ENCODE measurements at places on chromosomes 12 and 14. TPM values are rescaled to one million over a fixed set of nuclear protein-coding genes. Genes with fewer than 3 reads are reported as not detected.

Gene PMCH
- 0.48 TPM for polyA plus RNA-seq

Gene ART4
- polyA plus RNA-seq: not detected

Gene GALNT4
- polyA plus RNA-seq: 1.8 TPM

Gene MYF6
- 2.2 TPM for polyA plus RNA-seq

Gene TMEM119
- polyA plus RNA-seq: 12.0 TPM

DNA sequence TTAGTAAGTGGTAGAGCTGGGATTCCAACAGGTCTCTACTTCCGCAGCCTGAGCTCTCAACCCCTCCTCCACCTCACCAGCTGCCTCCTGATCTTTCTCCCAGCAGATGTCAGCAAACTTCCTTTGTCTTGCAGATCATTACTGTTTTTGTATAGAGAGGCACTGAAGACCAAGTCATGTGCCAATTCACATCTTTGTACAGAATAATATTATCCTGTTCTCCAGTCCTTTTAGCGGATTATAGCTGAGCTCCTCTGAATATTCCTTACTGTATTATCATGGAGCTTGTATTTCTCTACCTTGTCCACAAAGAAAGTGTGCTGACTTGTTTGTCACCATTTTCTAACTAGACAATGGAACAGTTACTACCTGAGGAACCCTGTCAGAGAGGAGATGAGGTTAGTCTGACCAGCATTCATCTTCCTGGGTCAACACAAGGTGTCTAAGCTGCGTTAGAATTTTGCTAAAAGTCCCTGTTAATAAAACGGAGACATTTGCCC lies 142.3 kb upstream of the ARHGAP5 start:
- DNase-seq: no peak

DNA sequence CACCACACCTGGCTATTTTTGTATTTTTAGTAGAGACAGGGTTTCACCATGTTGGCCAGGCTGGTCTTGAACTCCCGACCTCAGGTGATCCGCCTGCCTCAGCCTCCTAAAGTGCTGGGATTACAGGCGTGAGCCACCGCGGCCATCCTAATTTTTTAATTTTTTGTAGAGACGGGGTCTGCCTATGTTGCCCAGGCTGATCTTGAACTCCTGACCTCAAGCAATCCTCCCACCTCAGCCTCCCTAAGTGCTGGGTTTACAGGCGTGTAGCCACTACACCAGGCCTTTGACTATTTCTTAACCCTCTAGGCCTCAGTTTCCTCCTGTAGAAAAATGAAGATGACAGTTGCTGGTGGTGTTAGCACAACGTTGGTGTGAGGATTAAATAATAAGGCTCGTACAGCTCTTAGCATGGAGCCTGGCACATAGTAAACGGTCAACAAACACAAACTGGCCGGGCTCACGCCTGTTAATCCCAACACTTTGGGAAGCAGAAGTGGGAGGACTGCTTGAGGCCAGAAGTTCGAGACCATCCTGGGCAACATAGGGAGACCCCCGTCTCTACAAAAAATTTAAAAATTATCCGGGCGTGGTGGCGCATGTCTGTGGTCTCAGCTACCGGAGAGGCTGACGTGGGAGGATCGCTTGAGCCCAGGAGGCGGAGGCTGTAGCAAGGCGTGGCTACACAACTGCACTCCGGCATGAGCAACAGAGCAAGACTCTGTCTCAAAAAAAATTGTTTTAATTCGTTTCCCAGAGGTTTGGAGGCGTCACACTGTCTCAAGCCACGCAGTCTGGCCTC lies 979 bp downstream of the DDX54 start:
- DNase-seq: no peak

- DNase-seq: no peak
These were observed 222.8 kb upstream of the NUDT4 start for GRCh38 chr12:93154753-93155480.

GRCh38 chr14:79584679-79585078 lies 626.6 kb downstream of the DIO2 start:
- no peak for DNase-seq

DNA sequence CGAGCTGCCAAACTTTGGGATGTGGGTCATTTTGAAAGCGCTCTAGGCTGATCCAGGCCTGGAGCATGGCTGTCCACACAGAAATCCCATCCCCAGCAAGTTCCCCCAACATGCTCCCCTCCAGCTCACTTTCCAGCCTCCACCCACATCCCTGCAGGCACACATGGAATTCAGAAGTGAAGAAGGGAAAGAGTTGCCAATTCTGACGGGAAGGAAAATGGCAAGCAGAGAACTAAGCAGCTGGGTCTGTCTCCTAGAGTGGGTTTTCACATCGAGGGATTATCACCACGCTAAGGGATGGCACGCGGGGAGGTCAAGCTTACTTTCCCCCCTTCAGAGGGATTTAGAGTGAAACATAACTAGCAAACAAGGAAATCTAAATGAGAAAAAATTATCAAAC lies 142.3 kb downstream of the RIMBP2 start:
- DNase-seq: no peak
